Activated CD8-positive, alpha-beta T cell treated with anti-CD3 and anti-CD28 coated beads, Interleukin-2, amount 10 ng/mL, durations not matched to agents 7 days and 5 days (primary cell): ENCODE measurements at places on chromosomes 12 and 14. TPM values are rescaled to one million over a fixed set of nuclear protein-coding genes. Genes with fewer than 3 reads are reported as not detected.
A peak's percentile ranks its signal among the peaks of the same experiment; 100 is the strongest.

DNA sequence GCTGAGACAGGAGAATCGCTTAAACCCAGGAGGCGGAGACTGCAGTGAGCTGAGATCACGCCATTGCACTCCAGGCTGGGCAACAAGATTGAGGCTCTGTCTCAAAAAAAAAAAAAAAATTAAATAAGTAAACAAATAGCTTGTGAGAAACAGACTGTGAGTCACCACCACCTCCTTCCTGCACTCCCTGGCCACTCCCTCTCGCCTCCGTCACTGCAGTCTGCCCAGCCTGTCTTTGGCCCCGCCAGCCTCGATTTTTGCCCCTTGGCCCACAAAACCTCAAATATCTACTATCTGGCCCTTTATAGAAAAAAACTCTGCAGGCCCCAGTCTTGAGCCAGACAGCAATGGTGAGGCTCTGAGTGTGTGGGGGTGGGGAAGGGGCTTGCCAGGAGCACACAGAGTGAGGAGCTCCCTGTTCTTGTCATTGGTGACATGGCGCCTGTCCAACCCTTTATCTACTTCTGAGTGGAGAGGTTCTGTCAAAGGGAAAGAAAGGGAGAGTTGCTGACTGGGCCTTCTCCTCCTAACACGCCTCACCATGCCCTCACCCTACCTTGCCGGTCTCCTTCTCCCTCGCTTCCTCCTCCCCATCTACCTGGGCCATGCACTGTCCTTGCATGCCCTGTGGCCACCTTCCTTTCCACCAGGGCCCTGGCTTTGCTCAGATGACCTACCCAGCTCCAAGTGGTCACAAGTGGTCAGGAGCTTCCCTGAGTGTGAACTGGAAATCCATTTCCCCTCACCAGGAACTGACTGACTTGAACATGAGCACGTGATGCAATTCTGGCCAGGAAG is 22.1 kb downstream of the LGMN start:
- H3K4me1 ChIP-seq: peaks cover 17% of the 10 kb centered on the region
- peak; percentile 36 for DNase-seq
- no peak overlapping the region for H3K4me3 ChIP-seq
- H3K36me3 ChIP-seq: peaks cover 2% of the 10 kb centered on the region
- H3K27me3 ChIP-seq: peaks cover 9% of the 10 kb centered on the region
- H3K27ac ChIP-seq: no peak overlapping the region

DNA sequence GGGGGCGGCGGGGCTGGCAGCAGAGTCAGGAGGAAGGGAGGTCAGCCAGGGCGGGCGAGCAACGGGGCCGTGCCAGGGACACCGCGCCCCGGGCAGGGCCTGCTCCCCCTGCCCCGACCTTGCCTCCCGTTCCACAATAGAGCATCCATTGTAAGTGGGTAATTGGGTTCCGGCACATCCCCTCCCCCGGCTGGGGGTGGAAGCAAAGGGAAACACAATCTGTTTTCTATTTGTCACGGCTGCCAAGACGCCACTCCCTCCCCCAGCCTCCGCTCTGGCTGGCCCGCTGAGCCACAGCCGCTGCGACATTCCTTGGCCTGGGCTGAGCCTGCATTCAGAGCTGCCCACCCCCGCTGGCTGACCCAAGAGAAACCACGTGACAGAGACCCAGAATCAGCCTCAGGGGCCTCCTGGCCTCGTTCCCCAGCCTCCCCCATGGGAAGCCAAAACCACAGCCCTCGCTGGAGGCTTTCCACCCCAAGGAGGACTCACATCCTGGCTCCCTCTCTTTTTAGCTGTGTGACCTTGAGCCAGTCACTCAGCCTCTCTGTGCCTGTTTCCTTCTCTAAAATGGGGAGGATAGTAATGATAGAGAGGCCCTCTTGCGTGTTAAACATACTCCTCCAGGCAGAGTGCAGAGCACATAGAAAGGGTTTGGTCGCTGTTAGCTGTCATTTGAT is 117.6 kb downstream of the SCARB1 start:
- peaks cover 37% of the 10 kb centered on the region for H3K27me3 ChIP-seq
- H3K36me3 ChIP-seq: no peaks in the 10 kb centered on the region
- peaks cover 25% of the 10 kb centered on the region for H3K4me1 ChIP-seq
- no peak overlapping the region for H3K4me3 ChIP-seq
- DNase-seq: no peak

DNA sequence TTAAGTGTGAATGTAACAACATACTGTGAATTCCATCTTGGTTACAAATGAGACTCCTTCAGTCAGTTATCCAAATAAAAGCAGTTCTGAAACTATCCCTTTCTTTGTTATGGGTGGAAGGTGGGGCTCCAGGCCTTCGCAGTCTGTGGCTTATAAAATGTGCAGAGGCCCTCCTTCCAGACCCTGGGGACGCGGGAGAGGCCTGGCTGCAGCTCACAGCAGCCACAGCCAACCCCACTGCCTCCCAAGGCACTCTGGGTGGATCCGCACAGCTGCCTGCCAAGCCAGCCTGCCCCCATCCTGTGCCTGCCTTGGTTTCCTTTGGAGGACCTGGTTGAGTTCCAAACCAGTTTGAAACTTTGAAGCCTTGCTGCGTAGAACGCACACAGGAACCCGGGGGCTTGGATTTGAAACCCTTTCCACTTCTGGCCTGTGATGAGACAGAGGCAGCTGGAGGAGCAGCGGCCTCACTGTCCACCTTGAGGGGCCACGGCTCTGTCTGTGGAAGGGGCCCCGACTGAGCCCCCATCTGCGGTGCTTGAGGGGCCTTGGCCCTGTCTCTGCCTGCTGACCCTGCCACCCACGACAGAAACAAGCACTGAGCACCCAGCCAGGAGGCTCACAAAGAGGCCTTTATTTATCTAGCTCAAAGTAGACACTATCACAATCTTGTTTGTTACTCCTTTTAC is 30.4 kb downstream of the CCNK start:
- no peak for DNase-seq
- no peak overlapping the region for H3K27ac ChIP-seq
- H3K4me1 ChIP-seq: no peaks in the 10 kb centered on the region

GRCh38 chr14:69005432-69006148 is 26.5 kb upstream of the ACTN1 start:
- H3K4me3 ChIP-seq: no peak overlapping the region
- no peaks in the 10 kb centered on the region for H3K36me3 ChIP-seq
- H3K27ac ChIP-seq: no peak overlapping the region

DNA sequence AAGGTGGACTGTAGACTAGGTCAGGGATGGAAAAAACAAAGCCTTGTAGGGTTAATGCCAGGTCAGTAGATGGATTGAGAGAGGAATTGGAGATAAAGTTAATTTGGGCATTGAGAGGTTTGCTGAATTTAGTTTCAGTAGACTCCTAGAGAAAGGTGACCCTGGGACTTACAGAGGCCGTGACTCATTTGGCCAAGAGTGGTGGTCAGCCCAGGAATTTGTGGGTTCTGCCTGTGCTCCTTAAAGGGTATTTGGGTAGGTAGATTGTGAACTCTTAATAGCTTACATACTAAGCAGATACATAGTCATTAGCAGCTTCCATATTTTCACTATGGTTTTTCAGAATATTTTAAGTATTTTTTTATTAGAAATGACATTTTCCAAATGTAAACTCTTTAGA is 21.8 kb downstream of the PLEKHA5 start:
- H3K4me1 ChIP-seq: no peaks in the 10 kb centered on the region
- no peaks in the 10 kb centered on the region for H3K36me3 ChIP-seq
- no peak for DNase-seq
- peaks cover 2% of the 10 kb centered on the region for H3K27me3 ChIP-seq

- DNase-seq: no peak
- H3K27ac ChIP-seq: no peak overlapping the region
- H3K4me3 ChIP-seq: no peak overlapping the region
- H3K27me3 ChIP-seq: peaks cover 23% of the 10 kb centered on the region
- H3K4me1 ChIP-seq: peaks cover 15% of the 10 kb centered on the region
- H3K36me3 ChIP-seq: no peaks in the 10 kb centered on the region
Observed at GRCh38 chr12:27551172-27551840, 27.3 kb downstream of the PPFIBP1 start.

DNA sequence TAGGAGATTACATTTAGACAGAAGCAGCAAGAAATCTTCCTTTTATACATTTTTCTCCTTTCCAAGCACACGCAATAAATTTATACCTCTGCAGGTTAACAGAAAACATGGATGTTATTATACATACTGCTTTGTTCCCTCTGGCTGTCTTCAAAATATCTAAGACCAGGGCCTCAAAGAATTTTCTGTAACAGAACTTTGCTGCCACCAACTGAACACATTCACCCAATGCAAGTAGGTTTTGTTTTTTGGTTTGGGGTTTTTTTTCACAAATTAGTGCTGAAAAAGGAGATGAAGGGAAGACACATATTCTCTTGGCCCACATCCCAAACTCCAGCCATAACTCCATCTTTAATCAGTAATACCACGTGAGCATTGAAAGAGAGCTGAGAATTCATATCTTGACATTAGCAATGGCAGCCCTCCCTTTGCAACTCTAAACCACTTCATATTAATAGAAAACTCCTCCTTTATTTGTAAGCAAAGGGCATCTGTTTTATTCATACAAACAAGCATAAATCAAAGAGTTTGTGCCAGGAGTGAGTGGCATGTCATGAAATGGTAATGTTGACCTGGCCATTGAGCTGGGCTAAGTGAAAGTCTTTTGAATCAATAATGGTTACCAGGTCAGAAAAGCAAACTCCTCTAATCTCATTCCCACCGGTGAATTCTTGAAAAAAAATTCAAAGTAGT is 150.8 kb upstream of the FSCB start:
- H3K4me1 ChIP-seq: peaks cover 6% of the 10 kb centered on the region
- H3K36me3 ChIP-seq: no peaks in the 10 kb centered on the region
- H3K27ac ChIP-seq: no peak overlapping the region
- H3K4me3 ChIP-seq: no peak overlapping the region

- H3K4me1 ChIP-seq: peaks cover 9% of the 10 kb centered on the region
- no peak overlapping the region for H3K27ac ChIP-seq
- no peak for DNase-seq
- peaks cover 51% of the 10 kb centered on the region for H3K27me3 ChIP-seq
- no peak overlapping the region for H3K4me3 ChIP-seq
Observed at GRCh38 chr12:51862947-51863346, 14.4 kb upstream of the FIGNL2 start.

GRCh38 chr12:8482571-8483061 is 26.9 kb downstream of the CLEC6A start:
- H3K36me3 ChIP-seq: peaks cover 9% of the 10 kb centered on the region
- H3K4me3 ChIP-seq: no peak overlapping the region
- peaks cover 13% of the 10 kb centered on the region for H3K27me3 ChIP-seq
- peaks cover 20% of the 10 kb centered on the region for H3K4me1 ChIP-seq
- DNase-seq: no peak

DNA sequence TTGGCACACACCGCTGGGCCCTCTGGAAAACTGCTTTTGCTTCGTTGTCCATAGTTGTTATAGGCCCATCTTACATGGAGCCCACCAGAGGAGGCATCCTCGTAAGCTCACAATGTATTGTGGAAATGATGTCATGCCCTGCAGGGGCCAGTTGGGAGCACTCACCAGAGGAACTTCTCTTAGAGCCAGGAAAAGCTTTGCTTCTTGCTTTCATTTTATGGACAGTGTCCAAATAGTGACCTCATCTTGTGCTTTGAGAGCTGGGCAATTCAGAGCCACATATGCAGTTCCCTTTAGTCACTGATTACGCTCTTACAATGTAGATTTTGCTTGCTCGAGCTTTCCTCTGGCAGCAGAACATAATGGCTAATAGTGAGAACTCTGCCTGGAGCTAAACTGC is 275.6 kb downstream of the AACS start:
- H3K27me3 ChIP-seq: peaks cover 6% of the 10 kb centered on the region
- no peaks in the 10 kb centered on the region for H3K4me1 ChIP-seq
- DNase-seq: no peak
- no peak overlapping the region for H3K4me3 ChIP-seq
- H3K27ac ChIP-seq: no peak overlapping the region

DNA sequence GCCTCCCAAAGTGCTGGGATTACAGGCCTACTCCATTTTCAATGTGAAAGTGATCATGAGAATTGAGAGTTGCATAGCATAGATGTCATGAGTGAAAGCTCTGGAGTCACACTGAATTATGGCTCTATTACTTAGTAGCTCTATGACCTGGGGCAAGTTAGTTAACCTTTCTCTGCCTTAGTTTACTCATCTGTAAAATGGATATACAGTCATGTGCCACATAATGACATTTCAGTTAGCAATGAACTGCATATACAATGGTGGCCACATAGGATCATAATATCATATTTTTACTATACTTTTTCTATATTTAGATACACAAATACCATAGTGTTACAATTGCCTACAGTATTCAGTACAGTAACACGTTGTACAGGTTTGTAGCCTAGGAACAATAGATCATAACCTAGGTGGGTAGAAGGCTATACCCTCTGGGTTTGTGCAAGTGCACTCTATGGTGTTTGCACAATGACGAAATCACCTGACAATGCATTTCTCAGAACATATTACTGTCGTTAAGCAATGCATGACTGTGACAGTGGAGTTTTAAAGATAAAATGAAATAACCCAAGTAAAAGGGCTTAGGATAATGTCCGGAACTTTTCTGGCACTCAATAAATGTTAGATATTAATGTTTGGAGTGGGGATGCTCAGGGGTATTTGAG is 53.1 kb downstream of the ZFYVE26 start:
- peaks cover 37% of the 10 kb centered on the region for H3K36me3 ChIP-seq
- H3K27me3 ChIP-seq: no peaks in the 10 kb centered on the region
- no peak for DNase-seq
- H3K4me3 ChIP-seq: no peak overlapping the region

GRCh38 chr12:52231305-52232202 is 1.5 kb upstream of the KRT7 start:
- H3K27me3 ChIP-seq: peaks cover 69% of the 10 kb centered on the region
- H3K4me3 ChIP-seq: no peak overlapping the region
- no peak overlapping the region for H3K27ac ChIP-seq
- H3K4me1 ChIP-seq: no peaks in the 10 kb centered on the region
- no peaks in the 10 kb centered on the region for H3K36me3 ChIP-seq

GRCh38 chr14:93764211-93764659 is 24.1 kb downstream of the PRIMA1 start:
- H3K27me3 ChIP-seq: peaks cover 15% of the 10 kb centered on the region
- no peak overlapping the region for H3K4me3 ChIP-seq
- no peaks in the 10 kb centered on the region for H3K36me3 ChIP-seq

DNA sequence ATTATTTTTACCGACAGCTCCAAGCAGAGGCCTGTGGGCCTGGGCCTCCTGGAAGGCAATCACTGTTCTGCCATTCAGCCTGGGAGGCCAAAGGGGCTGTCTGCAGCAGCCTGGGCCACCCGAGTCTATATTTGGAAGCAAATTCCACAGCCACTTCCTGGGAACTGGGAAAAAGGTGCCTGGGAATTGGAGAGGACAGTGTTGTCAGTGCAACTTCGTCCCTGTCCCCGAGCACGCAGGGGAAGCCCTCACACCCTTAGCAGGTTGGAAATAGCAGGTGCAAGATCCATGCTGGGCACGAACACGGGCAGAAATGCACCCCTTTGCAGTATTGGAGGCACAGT is 9.6 kb upstream of the TBX5 start:
- no peaks in the 10 kb centered on the region for H3K4me1 ChIP-seq
- DNase-seq: no peak
- H3K27me3 ChIP-seq: peaks cover 47% of the 10 kb centered on the region
- H3K27ac ChIP-seq: no peak overlapping the region

FZD10 gene
- total RNA-seq: not detected

B4GALNT3 gene
- 11.1 TPM for total RNA-seq

ARHGEF40 gene
- total RNA-seq: 0.53 TPM

TNFAIP2 gene
- 0.23 TPM for total RNA-seq

UBE3B gene
- 32.0 TPM for total RNA-seq

SERPINA10 gene
- total RNA-seq: not detected

PAX9 gene
- not detected for total RNA-seq

ACVR1B gene
- total RNA-seq: 7.8 TPM

PAPLN gene
- 0.29 TPM for total RNA-seq
